WERI-Rb-1 (cell line): ENCODE measurements at places on chromosomes 5 and 9.

- no peak for DNase-seq
Observed at GRCh38 chr5:164433106-164433870, 927.9 kb downstream of the MAT2B start.

- no peak for DNase-seq
Observed at GRCh38 chr5:132873119-132873929, at the start of gene LEAP2. LEAP2 (plus strand) TSS chr5:132873668; CDS start chr5:132873695, 27 bp downstream.

DNA sequence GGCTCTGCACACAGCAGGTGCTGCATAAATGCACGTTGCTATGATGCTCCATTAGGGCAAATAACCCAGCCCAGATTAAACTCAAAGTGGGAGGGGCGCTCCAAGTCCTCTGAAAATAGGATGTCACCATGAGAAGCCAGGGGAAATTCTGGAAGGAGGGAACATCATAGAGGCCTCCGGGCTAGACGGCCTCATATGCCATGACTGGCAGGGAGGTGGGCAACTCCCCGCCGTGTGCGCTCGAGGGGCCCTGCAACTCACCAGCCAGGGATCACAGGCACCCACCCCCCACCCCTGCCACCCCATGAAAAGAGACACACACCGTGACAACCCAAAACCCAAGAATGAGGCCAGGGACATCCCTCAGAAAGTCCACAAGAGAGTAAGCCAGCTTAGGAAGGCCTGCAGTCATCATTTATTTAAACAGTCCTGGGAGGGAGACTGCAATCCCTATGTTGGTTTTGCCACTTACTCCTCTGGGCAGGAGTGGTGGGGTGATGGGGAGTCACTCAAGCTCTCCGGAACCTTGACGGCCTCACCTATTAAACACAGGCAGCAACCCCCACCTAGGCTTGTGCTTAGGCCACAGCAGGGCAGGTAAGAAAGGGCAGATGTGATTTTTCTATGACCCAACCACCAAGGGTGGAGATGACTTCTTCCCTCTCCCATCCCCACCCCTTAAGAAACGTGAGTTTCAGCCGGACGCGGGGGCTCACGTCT, 4.0 kb downstream of the VAV2 start:
- no peak for DNase-seq

GRCh38 chr5:89303033-89303480, 420.1 kb upstream of the MEF2C start:
- no peak for DNase-seq

GRCh38 chr9:121026768-121027167, 23.3 kb downstream of the C5 start:
- DNase-seq: no peak

- DNase-seq: no peak
Observed at GRCh38 chr9:71349218-71349617, 227.8 kb upstream of the TRPM3 start.

DNA sequence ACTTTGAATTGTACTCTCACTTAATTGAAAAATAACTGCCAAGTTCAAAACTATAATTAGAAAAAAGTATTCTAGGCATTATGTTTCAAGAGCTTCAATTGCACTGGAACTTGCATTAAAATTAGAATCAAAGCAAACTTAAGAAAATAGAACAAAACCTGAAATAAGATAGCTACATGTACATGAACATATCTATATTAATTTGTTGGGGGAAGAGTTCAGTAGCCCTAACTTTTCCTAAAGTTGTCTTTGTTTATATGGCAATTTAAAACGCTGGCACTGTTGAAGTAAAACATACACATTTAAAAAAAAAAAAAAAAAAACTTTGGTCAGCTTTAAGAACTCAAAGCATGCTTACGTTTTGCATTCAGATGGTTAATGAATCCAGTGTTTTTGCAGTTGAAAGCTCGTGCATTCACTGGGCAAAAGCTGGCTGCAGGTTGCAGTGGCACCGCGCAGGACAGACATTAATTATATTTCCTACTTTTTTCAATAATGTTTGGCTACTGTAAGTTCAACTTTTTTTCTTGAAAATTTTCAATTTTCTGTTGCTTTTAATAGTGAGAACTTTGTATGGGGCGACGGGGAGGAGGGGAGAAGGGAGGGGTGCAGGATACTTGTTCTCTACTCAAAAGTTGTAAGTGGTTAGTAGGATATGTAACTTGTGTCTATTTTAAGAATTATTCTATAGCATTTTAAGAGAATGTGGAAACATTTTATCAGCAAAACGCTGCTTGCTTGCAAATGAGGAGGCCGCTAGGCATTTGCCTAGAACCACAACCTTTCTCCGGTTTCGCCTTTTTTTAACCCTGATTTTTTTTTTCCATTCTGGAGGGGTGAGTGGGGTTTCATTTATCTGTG, 3.9 kb downstream of the NR2F1 start:
- DNase-seq: no peak

DNA sequence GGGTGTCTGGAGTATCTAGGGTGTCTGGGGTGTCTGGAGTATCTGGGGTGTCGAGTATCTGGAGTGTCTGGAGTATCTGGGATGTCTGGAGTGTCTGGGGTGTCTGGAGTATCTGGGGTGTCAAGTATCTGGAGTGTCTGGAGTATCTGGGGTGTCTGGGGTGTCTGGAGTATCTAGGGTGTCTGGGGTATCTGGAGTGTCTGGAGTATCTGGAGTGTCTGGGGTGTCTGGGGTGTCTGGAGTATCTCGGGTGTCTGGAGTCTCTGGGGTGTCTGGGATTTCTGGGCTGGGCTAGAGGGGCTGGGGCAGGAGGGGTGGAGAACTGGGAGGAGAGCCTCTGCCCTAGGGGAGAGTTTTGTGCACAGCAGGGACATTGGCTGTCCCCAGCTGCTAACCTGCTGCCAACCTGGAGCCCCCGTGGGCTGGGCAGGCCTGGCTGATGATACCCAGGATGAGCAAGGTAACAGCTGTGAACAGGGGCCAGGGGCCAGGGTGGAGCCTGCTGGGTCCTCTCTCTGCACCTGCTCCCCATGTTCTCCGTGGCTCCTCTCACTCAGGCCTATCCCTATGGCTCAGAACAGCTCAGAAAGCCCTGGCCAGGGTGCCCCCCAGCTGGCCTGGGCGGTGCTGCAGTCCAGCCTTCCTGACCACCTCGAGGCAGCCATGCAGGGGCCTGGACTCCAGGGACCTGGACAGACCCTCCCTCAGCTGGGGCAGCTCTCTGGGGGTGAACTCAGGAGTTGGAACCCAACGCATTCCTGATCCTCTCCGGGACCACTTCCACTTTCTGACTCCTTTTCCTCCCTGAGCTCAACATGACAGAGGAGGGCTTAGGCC, 29.9 kb downstream of the LHX3 start:
- DNase-seq: peak; percentile 75

DNA sequence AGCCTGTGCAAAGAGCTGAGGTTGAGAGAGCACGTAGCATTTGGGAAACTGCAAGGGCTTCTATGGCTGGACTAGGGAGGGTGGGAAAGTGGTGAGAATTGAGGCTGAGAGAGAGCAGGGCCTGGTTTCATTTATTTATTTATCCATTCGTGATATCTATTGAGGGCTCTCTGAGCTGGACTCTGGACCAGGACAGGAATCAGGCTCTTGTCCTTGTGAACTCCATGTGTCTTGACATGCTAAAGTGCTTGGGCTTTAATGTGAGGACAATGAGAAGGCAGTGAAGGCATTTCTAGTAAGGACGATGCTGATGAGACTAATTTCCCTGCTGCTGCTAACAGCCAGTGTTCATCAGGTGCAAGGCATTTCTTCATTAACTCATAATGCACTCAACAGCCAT, 95.9 kb upstream of the KLF4 start:
- DNase-seq: no peak

- DNase-seq: no peak
Observed at GRCh38 chr5:72110394-72111013, 3.2 kb downstream of the MAP1B start.

- no peak for DNase-seq
Observed at GRCh38 chr5:168153263-168153875, 138.1 kb upstream of the WWC1 start.

GRCh38 chr5:124906339-124907097, 160.1 kb upstream of the ZNF608 start:
- DNase-seq: peak; percentile 23

- DNase-seq: no peak
Observed at GRCh38 chr5:124736805-124737188, 9.6 kb downstream of the ZNF608 start.

GRCh38 chr9:87422999-87423398, 74.7 kb upstream of the DAPK1 start:
- DNase-seq: no peak

DNA sequence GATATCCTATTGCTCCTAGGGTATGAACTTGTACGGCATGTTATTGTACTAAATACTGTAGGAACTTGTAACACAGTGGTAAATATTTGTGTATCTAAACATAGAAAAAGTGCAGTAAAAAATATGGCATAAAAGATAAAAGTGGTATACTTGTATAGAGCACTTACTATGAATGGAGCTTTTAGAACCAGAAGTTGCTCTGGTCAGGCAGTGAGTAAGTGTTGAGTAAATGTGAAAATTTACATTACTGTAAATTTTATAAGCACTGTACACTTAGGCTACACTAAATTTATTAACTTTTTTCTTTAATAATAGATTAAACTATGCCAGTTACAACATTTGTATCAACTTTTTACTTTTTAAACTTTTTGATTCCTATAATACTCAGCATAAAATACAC, 109.1 kb downstream of the ZCCHC7 start:
- no peak for DNase-seq

- no peak for DNase-seq
Observed at GRCh38 chr5:153860195-153860886, 178.4 kb downstream of the FAM114A2 start.

- DNase-seq: no peak
Observed at GRCh38 chr5:406041-406440, 36.9 kb upstream of the EXOC3 start.

DNA sequence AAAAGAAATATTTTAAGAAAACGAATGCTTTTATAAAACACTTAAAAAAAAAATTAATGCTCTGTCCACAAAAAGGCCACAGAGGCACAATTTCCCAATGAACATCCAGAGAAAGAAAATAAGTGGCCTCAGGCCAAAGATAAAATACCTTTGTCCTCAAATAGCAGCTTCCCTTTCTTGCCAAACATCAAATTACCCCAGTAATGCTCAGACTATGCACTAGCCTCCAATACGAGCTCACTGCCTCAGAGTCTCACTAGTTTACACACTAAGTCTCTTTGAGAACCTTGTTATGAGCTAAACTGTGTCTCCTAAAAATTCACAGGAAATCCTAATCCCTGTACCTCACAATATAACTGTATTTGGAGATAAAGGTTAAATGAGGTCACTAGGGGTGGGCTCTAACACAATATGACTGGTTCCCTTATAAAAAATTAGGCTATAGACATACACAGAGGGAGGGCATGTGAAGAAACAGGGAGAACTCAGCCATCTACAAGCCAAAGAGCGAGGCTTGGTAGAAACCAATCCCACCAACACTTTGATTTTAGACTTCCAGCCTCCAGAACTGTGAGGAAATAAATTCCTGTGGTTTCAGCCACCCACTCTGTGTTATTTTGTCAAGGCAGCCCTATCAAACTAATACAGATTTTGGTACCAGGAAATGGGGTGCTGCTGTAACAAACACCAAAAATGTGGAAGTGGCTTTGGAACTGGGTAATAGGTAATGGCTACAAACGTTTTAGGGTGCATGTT, 4.4 kb downstream of the MPDZ start:
- DNase-seq: no peak

- no peak for DNase-seq
Observed at GRCh38 chr9:86298873-86299272, 16.5 kb upstream of the ISCA1 start.

GRCh38 chr5:54398191-54398590, 57.3 kb upstream of the HSPB3 start:
- DNase-seq: no peak

DNA sequence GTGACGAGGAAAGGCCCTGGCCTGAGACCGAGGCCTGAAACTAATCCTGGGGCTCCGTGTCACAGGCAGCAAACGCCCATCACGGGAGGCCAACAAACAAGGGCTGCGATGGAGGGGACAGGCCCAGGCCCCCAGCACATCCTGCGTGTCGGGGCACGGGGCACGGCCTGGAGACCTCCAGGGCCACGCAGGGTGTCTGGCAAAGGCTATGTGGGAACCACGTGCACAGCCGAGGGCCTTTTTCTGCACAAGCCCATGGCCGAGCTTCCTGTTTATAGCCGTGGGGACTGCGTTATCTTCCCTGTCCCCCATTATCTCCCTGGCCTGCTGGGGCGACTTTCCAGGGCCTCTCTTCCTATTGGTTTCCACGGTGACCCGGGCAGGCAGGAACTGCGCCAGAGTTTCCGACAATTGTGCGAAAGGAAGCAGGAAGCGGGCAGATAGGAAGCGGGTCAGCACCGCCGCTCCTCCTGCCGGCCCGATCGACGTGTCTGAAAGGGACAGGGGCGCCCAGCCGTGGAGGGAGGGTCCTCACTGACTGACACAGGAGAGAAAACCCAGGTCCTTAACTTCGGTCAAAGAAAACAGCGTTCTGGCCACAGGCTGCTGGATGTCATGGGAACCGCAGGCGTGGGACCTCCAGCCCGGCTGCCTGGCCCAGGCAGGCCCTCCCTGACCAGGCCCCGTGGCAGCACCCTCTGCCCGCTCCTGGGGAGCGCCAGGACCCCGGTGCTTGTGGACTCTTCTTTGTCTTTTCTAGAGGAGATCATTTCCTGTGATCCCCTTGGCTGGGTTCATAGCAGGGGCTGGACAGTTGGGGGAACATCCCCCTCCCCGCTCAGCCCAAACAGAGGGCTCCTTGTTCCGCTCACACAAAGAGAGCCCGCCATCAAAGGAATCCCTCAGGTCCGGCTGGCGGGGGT, 29.1 kb upstream of the SEC16A start:
- DNase-seq: no peak

GRCh38 chr5:33523208-33523771, 82.5 kb downstream of the TARS1 start:
- DNase-seq: no peak

DNA sequence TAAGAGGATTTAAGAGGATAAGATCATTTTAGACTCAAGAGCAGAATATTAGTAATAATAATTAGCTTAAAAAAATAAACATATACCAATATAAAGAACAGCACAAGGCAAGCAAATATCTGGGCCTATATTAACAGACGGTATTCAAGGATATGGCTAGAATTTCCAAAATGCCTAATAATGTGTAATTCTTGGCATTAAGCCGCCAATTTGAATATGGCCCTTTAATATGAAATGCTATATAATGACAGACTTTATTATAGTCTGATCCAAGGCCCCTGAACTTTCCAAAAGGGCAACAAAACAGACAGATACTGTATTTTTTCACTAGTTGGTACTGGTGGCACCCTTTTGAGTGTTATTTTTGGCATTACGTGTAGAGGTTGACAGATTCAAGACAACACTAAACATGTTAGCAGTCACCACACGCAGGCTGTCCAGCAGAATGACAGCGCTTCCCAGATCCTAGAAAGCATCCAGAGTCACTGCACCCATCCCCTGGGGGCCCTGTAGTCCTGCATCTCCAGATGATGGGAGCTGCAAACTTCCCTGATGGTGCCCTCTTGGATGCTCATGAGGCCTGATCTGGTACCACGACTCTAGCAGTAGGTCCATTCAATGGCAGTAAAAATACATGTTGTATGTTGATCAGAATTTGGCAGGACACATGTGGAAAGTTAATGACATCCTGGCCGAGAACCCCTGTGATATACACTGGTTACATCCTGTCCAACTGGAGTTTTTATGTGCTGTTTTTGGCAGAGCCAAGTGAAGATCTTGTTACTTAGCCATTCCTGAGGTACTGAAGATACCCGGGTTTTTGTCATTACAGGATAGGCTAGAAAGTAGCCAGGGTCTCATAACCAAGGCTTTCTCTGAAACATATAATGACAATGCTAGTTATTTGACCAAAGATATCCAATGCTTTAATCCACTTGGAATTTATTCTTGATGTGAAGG, 1.7 kb upstream of the ABL1 start:
- DNase-seq: peak; percentile 27

- no peak for DNase-seq
Observed at GRCh38 chr9:36346569-36346968, 53.5 kb downstream of the RNF38 start.
